Smooth muscle cell of bladder (primary cell): ENCODE measurements at places on chromosomes 11 and 22. TPM values are rescaled to one million over a fixed set of nuclear protein-coding genes. Genes with fewer than 3 reads are reported as not detected.

The KCNJ4 gene
- total RNA-seq, result not detected in 2 replicates

The SLC22A8 gene
- not detected in 2 replicates for total RNA-seq

The BTBD18 gene
- not detected in 2 replicates for total RNA-seq

The OR51B5 gene
- total RNA-seq, result 0.18 and 0.28 TPM in 2 replicates

The OR52H1 gene
- total RNA-seq, result 0.43 and 0.65 TPM in 2 replicates

The CRYAB gene
- total RNA-seq, result 5.1 and 12.7 TPM in 2 replicates

The OR52E8 gene
- total RNA-seq, result not detected in 2 replicates

The ZFPL1 gene
- total RNA-seq, result 36.1 and 36.6 TPM in 2 replicates

The OR51B2 gene
- total RNA-seq, result 0.18 TPM in 1 of 2 replicates, not detected in the other

The TRMU gene
- 26.5 and 30.6 TPM in 2 replicates for total RNA-seq

The MMP13 gene
- total RNA-seq, result not detected in 2 replicates
